ENCODE measurements at places on chromosomes 7 and 10. TPM values are rescaled to one million over a fixed set of nuclear protein-coding genes. Genes with fewer than 3 reads are reported as not detected.
A peak's percentile ranks its signal among the peaks of the same experiment; 100 is the strongest.

DNA sequence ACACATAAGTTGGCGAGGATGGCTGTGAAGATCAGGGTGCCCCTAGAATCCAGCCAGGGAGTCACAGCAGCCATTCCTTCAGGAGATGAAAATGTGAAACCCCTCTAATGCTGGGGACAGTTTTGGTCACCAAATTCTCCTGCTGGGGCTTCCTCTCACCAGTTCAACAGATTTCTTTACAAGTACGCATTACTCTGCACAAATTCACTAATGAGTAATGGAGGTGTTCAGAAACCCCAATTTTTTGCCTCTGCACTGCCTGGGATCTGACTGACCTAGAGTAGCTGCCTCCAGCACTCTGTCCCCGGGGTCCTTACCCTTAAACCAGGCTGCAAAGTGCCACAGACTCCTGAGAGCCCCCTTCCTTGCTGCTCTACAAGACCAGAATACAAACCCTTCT lies 16.1 kb downstream of the TRPV5 start:
- DNase-seq, result no peak

- DNase-seq, result no peak
These were observed 27.3 kb upstream of the CABCOCO1 start for GRCh38 chr10:61635471-61635870.

The NDUFB8 gene
- 139 TPM for total RNA-seq

The MAGI2 gene
- 17.9 TPM for total RNA-seq

DNA sequence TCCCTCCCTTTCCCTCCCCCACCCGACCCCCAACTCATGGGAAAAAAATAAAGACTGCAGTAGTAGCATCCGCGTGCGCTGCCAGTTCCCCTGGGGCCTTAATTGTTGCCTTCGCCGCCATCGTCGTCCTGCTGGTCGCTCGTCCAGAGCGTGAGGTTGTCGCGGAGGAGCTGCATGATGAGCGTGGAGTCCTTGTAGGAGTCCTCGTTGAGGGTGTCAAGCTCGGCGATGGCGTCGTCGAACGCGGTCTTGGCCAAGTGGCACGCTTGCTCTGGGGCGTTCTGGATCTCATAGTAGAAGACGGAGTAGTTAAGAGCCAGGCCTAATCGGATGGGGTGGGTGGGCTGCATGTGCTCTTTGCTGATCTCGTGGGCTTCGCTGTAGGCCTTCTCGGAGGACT lies 27.0 kb downstream of the HSPB1 start:
- peak; percentile 81 for DNase-seq
